Activated CD8-positive, alpha-beta memory T cell treated with anti-CD3 and anti-CD28 coated beads for 1 hour (primary cell): ENCODE measurements at places on chromosomes 12 and 14.

DNA sequence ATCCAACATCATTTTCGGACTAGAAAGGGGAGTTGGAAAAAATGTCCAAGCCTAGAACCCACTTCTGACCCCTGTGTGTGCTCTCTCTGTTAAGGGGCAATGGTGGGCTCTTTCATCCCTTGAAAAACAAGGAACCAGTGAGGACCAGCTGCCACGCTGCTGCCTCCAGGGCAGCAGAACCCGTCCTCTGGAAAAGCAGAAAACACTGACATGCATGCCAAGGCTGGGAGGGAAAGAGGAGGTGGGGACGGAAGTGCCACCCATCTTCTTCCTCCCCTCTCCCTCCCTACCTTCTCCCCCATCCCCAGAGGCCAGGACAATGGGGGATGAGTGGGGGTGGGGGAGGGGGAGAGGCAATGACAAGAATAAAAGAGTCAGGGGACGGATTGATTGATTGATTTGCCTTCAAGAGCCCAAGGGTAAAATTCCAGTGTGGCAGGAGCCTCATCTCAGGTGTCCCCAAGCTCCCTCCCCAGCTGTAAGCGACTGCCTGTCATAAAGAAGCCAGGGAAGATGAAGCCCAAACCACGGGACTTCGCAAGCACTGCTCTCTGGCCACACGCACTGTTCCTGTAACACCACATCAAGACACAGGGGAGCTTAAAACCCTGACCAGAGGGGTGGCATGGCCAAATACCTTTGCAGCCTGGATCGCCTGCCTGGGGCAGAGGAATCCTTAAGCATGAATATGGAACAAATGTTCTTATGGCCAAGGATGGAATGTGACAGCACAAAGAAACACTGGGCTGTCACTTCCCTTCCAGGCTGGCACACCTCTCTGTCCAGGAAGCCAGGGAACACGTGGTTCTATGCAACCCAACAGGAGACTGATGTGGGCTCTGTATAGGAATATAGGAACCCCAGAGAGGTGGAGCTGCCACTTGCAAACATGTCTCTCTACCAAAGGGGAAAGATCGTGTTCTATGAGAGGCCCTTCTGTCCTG is 38.9 kb upstream of the BDKRB2 start:
- no peak for DNase-seq

DNA sequence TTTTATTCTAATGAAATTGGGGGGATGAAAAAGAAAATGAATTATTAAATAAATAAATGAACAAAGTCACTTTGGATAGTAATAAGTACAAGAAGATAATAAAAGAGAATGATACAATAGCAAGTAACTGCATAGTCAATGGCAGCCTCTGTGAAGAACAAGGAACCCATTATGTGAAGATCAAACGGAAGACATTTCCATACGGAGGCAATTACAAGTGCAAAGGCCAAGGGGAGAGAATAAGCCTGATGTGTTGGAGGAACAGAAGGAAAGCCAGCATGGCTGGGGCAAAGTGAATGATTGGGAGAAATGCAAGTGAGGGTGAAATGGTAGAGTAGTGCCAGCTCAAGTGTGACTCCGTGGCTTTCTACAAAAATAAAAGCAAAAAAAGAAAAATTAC is 43.9 kb upstream of the CHPT1 start:
- no peak for DNase-seq

- no peak for DNase-seq
Measured at GRCh38 chr14:73254247-73255004, 17.1 kb downstream of the PAPLN start.

- DNase-seq = no peak
Measured at GRCh38 chr12:60169904-60170303, 574.1 kb downstream of the SLC16A7 start.

DNA sequence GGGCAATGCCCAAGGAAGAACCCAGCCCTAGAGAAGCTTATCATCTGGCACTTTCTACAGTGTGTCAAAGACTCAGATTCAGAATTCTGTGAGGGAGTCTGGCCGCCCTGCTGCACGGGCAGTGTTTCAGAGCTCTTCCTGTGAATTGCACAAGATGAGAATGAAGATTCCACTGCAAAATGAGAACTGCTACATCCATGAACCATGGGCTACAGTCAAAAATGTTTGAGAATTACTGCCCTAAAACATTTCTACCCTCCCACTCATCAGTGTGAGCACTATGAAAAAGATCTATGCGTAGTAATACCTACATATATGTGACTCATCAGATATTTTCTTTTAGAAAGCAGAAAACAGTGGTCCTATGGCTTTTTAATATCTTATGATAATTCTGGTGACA is 104.0 kb downstream of the STAB2 start:
- DNase-seq = no peak

DNA sequence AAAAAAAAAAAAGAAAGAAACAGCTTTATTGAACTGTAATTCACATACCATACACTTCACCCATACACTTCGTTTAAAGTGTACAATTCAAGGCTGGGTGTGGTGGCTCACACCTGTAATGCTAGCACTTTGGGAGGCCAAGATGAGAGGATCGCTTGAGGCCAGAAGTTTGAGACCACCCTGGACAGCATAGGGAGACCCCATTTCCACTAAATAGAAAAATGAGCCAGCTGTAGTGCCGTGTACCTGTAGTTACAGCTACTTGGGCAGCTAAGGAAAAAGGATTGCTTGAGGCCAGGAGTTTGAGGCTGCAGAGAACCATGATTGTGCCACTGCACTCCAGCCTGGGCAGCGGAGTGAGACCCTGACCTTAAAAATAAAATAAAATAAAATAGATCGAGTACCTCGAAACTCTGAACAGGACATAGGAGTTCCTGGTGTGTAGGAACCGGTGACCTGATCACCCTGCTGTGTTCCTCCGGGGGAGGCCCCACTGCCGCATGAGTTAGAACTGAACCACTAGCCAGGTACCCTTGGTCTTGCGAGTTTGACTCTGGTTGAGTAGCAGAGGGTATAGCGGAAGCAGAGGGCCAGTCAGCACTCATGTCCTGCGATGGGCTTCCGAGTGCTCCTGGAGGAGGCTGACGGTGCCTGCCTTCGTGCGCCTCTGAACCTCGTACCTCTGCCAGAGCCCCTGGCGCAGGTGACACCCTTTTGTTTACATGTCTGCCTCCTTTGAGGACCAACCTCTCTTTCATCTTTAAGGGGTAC is 80.0 kb downstream of the B4GALNT3 start:
- DNase-seq = no peak

DNA sequence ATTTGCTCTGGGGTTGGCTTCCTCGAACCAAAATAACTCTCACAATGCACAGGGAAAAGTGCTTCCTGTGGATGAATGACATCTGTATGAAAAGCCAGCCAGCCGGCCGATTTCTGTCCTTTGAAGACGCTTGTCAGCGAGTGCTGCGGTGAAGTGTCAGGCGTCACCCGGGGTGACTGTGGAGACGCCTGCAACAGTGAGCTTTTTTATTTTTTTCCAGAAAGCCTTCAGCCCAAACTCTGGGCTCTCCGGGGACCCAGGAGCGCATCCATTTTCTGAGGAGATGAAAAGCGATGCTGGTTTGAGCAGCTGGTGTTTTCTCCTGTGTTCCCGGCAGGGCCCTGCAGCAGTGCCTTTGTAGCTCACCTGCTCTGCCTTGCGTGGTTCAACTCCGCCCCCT is 147.9 kb upstream of the MYL2 start:
- no peak for DNase-seq

- DNase-seq = no peak
Measured at GRCh38 chr14:45145214-45145613, 9.5 kb downstream of the FANCM start.
